ENCODE measurements at places on chromosomes 4 and X. TPM values are rescaled to one million over a fixed set of nuclear protein-coding genes. Genes with fewer than 3 reads are reported as not detected.

DNA sequence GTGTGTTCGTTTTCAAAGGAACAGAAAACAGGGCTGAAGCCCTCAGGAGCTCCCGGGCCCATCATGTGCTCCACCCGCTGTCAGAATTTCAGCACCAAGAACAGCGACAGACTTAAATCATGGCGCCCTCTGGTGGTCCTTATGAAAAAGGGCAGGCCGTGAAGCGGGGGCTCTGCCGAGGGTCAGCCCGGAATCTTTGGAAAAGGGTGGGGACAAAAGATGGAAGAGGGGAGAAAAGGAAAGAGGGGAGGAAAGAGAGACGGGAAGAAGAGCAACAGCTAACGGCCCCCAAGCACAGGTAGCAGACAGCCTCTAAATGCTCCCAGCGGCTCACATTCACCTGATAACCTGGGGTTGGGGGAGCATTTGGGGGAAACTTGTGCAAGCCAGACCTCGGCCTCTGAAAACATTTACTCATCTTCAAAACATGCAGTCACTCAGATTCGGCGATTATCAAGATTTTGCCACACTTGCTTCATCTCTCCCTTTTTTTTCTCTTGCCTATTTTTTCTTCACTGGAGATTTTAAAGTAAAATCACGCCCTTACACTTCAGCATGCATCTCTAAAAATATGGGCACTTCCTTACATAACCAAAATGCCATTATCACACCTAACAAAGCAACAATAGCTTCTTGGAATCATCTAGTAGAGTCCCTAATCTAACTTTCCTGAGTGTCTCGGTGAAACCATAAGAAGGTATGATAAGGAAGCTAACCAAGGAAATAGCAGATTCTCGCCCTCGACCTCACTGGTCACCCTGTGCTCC, 28.1 kb upstream of the MAN2B2 start:
- H3K36me3 ChIP-seq = no peaks in the 10 kb centered on the region
- H3K4me3 ChIP-seq = no peak overlapping the region
- H3K27ac ChIP-seq = no peak overlapping the region
- peaks cover 16% of the 10 kb centered on the region for H3K27me3 ChIP-seq

DNA sequence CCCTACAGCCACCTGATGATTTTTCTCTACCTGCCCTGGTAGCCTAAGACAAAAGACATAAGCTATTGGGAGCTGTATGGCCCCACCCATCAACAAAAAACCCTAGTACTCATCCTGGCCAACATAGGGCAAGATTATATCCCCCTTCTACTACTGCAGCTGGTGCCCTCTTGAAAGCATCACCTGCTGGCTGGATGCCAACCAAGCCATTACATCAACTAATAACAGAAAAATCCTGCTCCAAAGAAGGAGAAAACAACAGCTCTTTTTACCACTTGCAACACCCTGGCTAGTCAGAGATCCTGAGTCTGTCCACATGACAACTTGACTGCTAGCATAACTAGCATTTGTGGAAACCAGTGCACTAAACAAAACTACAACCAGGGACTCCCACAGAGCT, 43.6 kb upstream of the UPRT start:
- no peaks in the 10 kb centered on the region for H3K4me1 ChIP-seq
- no peak overlapping the region for H3K4me3 ChIP-seq
- no peak for DNase-seq
- H3K36me3 ChIP-seq = no peaks in the 10 kb centered on the region
- no peak overlapping the region for H3K27ac ChIP-seq

DNA sequence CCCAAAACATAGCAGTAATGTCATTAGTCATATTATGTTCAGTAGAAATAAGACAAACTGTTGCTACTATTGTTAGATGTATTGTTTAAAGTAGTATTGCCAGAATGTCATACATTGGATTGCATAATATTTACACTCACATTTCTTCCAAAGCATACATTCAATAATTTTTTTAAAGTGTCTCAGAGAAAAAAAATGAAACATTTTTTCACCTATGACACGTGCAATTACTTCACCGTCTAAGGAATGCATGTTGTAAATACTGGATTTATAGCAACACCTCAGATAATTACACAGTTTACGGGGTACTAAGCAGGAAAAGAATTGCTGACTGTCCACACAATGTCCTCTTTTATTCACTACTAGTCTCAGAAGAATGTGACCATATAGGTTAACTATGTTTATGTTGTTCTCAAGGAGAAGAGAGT, 162.1 kb downstream of the PCDH18 start:
- H3K27ac ChIP-seq = no peak overlapping the region
- no peaks in the 10 kb centered on the region for H3K36me3 ChIP-seq
- H3K4me1 ChIP-seq = no peaks in the 10 kb centered on the region

- no peak overlapping the region for H3K4me3 ChIP-seq
- no peak for DNase-seq
- H3K27ac ChIP-seq = no peak overlapping the region
- no peaks in the 10 kb centered on the region for H3K4me1 ChIP-seq
These were observed 86.2 kb upstream of the BLTP1 start for GRCh38 chr4:122065915-122066314.

DNA sequence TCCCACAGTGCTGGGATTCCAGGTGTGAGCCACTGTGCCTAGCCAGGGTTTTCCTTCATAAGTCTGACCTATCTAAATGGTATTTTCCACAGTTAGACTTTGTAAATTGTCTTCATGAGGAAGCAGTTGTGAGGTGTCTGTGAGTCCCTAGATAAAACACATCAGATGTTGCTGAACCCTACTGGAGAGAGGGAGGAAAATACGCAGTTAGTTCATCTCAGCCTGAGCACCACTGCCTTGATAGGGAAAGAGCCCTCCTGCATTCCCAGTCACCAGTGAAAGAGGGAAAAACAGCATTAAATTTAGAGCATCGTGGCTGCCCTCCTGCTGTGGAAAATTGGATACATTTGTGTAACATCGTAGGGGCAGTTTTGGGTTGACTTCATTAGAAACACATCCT, 31.7 kb upstream of the CLDN34 start:
- DNase-seq = no peak
- no peaks in the 10 kb centered on the region for H3K27me3 ChIP-seq
- H3K27ac ChIP-seq = no peak overlapping the region
- H3K36me3 ChIP-seq = no peaks in the 10 kb centered on the region
- no peak overlapping the region for H3K4me3 ChIP-seq

- H3K4me3 ChIP-seq = no peak overlapping the region
- H3K27ac ChIP-seq = no peak overlapping the region
- no peaks in the 10 kb centered on the region for H3K4me1 ChIP-seq
- DNase-seq = no peak
- no peaks in the 10 kb centered on the region for H3K36me3 ChIP-seq
These were observed 118.0 kb downstream of the DRD5 start for GRCh38 chr4:9899306-9900055.

GRCh38 chr4:6622744-6623143, 17.7 kb upstream of the MRFAP1 start:
- no peak overlapping the region for H3K4me3 ChIP-seq
- H3K4me1 ChIP-seq = no peaks in the 10 kb centered on the region
- no peaks in the 10 kb centered on the region for H3K27me3 ChIP-seq
- no peak for DNase-seq
- no peak overlapping the region for H3K27ac ChIP-seq

DNA sequence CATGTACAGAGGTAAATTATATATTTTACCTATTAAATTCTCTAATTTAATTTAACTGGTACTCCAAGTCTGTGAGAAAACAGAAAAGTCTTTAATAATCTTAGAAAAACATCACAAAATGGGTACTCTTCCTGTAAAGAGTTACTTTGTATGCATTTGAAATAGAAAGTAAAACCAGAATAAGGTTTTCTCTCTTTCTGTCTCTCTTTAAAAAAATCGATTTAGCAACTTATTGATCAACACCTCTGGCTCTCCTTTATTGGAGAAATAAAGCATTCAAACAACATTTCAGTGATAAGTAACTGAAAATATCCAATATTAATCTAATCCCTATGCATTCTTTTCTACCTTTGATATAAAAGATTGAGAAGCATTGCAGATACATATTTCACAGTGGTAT, 27.4 kb downstream of the ATOH1 start:
- H3K36me3 ChIP-seq = no peaks in the 10 kb centered on the region
- no peak overlapping the region for H3K27ac ChIP-seq
- no peak overlapping the region for H3K4me3 ChIP-seq
- H3K4me1 ChIP-seq = no peaks in the 10 kb centered on the region
- DNase-seq = no peak

GRCh38 chr4:8191136-8191747, 7.8 kb upstream of the SH3TC1 start:
- peak; percentile 62 for DNase-seq
- H3K27me3 ChIP-seq = no peaks in the 10 kb centered on the region
- H3K4me3 ChIP-seq = no peak overlapping the region
- peak overlapping the region; percentile 84 for H3K27ac ChIP-seq

DNA sequence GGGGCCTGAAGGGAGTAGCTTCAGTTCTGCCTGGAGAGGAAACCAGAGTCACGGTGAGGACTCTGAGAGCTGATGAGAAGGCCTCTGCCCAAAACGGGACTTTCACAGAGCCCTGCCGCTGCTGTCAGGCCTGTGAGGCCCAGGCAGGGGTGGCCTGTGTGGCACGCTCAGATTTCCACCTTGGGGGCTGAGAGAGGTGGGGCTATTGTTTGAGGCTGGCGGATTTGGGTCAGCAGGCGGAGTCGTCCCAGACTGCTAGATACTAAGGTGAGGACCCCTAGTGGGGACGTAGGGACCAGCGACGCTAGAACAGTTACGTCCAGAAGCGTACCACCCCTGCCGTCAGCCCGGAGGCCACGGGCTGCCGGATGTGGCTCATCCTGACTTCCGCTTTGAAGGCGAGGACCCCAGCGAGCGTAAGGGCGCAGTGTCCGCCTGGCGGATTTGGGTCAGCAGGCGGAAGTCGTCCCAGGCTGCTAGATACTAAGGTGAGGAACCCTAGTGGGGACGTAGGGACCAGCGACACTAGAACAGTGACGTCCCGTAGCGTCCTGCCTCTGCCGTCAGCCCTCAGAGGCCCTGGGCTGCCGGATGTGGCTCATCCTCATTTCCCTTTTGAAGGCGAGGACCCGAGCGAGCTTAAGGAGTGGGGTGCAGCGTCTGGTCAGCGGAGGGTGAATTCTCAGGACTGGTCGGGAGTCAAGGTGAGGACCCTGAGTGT, at the start of gene MAGEB1:
TSS of gene MAGEB1 (plus strand) at position 378 of the 721 bp plus-strand sequence. CDS start 3,348 bp downstream, outside the sequence.
- no peaks in the 10 kb centered on the region for H3K27me3 ChIP-seq
- DNase-seq = no peak
- no peaks in the 10 kb centered on the region for H3K36me3 ChIP-seq
- H3K4me1 ChIP-seq = no peaks in the 10 kb centered on the region
- H3K27ac ChIP-seq = no peak within 1 kb of the TSS
- no peak within 1 kb of the TSS for H3K4me3 ChIP-seq

GRCh38 chr4:52246827-52247226, 195.7 kb downstream of the SPATA18 start:
- H3K36me3 ChIP-seq = no peaks in the 10 kb centered on the region
- H3K4me1 ChIP-seq = peaks cover 36% of the 10 kb centered on the region
- no peak overlapping the region for H3K4me3 ChIP-seq
- H3K27me3 ChIP-seq = no peaks in the 10 kb centered on the region
- DNase-seq = no peak
- no peak overlapping the region for H3K27ac ChIP-seq

- no peak for DNase-seq
- H3K27ac ChIP-seq = no peak overlapping the region
- no peaks in the 10 kb centered on the region for H3K36me3 ChIP-seq
- H3K27me3 ChIP-seq = no peaks in the 10 kb centered on the region
These were observed 432.9 kb downstream of the GRXCR1 start for GRCh38 chr4:43325220-43325967.

GRCh38 chr4:108458681-108459080, 161.7 kb upstream of the RPL34 start:
- H3K27ac ChIP-seq = no peak overlapping the region
- no peaks in the 10 kb centered on the region for H3K27me3 ChIP-seq
- no peak for DNase-seq
- no peaks in the 10 kb centered on the region for H3K4me1 ChIP-seq

- no peak overlapping the region for H3K4me3 ChIP-seq
- DNase-seq = no peak
- no peaks in the 10 kb centered on the region for H3K36me3 ChIP-seq
- no peaks in the 10 kb centered on the region for H3K4me1 ChIP-seq
- H3K27ac ChIP-seq = no peak overlapping the region
These were observed 71.5 kb upstream of the HPRT1 start for GRCh38 chrX:134388161-134389109.

DNA sequence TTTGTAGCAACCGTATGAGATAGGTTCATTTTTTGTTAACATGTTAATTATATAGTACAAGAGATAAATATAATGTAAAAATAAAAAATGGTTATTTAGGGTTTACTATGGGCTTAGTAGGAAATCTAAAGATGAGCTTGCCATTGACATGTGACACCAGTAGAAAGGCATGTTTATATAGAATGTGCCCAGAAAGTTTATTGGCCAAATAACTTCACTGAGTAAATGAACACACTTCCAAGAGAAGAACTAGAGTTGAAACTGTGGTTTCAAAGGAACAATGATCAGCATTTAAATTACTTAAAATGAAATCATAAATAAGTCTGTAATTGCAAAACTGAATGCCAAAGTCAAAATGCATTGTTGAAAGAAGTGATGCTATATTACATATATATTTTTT, 503.3 kb downstream of the STPG2 start:
- H3K4me3 ChIP-seq = no peak overlapping the region
- no peak overlapping the region for H3K27ac ChIP-seq
- no peaks in the 10 kb centered on the region for H3K4me1 ChIP-seq
- H3K27me3 ChIP-seq = no peaks in the 10 kb centered on the region

GRCh38 chrX:79078114-79078513, 66.4 kb upstream of the GPR174 start:
- no peaks in the 10 kb centered on the region for H3K36me3 ChIP-seq
- H3K27ac ChIP-seq = no peak overlapping the region
- no peak for DNase-seq

GRCh38 chr4:184715526-184715925, 18.4 kb downstream of the CENPU start:
- no peaks in the 10 kb centered on the region for H3K4me1 ChIP-seq
- no peak overlapping the region for H3K4me3 ChIP-seq
- DNase-seq = no peak
- H3K36me3 ChIP-seq = no peaks in the 10 kb centered on the region
- H3K27me3 ChIP-seq = no peaks in the 10 kb centered on the region
- no peak overlapping the region for H3K27ac ChIP-seq

The SSX1 gene
- not detected for total RNA-seq

The PAK3 gene
- total RNA-seq = 24.9 TPM

The PAGE2 gene
- total RNA-seq = not detected

The BEX5 gene
- total RNA-seq = not detected

The SFRP2 gene
- total RNA-seq = 38.0 TPM

The ODAPH gene
- total RNA-seq = not detected

The ERAS gene
- total RNA-seq = not detected

All from tibial nerve (tissue), 4 donors.